ENCODE measurements at places on chromosomes 11 and 22.

GRCh38 chr11:1511937-1512496 is 25.4 kb upstream of the MOB2 start:
- no peak for DNase-seq

DNA sequence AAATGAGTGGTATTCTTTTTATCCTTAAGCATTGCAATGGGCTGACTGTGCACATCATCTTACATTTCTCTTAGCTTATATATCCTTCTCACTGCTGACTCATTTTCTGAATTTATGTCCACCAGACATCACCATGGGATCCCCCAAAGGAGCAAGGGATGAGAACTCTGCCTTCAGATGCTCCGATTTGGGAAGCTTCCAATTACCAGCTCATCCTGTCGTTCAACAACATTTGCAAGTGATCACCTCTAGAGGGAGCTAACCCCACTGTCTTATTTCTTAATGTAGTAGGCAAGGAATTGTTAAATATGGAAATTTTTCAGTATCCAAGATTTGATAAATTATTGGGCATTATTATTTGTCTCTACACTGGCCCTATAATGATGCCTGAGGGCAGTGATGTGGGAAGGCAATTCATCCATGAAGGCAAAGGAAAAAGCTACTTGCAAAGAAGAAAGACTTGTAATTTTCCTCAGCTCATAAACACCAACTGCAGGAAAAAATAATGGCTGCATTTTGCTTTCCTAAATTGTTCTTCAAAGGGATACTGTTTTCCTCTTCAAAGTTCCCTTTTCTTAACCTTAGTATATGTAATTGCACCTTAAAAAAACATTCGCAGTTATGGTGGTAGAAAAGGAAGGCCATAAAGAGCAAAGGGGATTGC is 102.4 kb upstream of the FSHB start:
- DNase-seq = no peak

DNA sequence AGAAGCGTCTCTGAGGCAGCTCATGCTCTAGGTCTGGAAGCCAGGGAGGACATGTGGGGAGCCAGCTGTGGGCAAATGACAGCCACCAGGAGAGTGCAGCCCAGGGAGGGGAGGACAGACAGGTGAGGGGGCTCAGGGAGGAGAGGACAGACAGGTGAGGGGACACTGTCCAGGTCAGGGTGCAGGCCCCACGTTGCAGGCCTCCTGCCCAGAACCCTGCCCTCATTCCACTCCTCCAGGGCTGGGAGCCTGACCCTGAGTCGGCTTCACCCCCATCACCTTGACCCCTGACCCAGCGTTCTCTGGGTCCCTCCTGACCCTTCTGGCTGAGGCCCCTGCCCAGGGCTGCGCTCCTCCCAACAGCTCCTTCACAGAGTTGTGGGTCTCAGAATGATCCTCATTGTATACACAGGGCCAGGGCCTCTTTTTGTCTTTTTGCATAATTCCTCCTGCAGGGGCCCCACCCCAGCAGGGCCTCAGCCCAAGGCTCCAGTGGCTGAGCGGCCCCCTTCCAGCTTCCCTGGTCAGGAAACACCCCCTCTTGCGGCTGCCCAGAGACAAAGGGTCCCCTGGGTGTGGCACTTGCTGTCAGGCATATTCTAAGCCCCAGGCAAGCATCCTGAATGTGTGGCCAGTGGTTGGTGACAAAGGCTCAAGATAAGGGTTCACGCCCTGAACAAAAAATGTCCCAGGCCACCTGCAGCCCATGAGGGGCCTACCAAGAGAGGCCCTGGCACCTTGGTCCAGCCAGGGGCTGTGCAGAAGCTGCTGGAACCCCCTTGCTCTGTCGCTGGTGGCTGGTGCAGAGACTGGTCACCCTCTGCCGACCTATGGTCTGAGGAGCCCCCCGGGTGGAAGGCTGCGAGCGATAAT is 853.0 kb downstream of the BRD1 start:
- no peak for DNase-seq

DNA sequence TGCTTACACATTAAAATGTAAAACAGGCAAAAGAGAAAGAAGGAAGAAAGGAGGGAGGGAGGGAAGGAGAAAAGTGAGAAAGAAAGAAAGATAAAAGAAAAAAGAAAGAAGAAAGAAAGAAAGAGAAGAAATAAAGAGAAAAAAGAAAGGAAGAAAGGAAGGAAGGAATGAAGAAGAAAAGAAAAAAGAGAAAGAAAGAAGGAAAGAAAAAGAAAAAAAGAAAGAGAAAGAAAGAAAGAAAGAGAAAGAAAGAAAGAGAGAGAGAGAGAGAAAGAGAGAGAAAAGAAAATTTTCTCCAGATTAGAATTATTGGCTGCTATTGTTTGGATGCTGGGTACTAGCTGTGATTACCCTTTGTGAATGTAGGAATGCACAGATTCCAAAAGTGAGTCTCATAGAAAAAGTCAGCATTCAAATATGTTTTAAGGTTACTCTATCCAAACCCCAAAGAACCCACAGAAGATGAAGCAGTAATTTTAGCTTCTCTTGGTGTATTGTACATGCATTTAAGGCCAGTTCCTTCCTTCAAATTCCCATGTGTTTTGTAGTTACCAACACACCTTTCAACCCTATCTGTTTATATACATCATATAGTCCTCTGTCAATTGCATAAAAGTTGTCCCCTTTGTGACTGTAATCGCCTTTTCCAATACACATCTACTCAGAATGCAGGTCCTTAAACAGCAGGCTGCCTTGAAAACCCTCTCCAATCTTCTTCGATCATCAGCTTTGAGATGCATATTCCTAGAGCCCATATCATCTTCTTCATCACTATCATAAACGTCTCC is 789 bp upstream of the FAM111A start:
- no peak for DNase-seq

- DNase-seq = peak; percentile 35
Measured at GRCh38 chr11:76380159-76380976, 564 bp downstream of the THAP12 start.

DNA sequence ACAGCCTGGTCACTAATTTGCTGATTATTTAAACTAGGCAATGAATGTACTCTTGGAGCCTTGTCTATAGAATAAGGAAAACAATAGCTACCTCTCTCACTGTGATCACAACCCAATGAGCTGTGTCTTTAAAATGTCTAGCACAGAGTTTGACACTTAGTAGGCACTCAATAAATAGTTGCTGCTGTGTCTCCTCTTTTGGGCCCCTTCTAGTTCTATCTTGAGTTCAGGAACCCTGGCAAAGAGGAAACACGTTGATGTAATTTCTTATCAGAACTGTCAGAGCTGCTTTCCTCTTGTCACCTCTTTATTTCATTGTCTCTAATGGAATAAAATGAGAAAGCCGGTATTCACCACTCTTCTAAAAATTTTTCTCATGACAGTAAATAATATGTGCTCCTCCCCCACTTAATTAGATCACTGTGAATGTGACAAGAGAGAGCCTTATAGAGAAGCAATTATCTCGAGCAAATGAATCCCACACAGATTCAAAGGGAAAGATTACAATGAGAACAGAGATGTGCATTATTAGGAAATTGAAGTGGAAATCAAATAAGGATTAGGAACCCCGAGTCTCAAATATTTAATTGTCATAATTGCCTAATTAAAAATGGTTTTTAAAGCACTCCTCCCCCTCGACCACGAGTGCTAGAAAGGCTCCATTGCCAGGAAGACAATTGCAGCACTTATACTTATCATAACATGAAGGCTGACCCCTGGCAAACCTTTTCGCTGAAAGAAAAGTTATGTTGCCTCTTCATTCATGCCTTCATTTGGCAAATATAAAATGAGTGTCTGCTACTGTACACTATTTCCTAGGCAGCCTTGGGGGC is 175.0 kb upstream of the BDNF start:
- DNase-seq = no peak

DNA sequence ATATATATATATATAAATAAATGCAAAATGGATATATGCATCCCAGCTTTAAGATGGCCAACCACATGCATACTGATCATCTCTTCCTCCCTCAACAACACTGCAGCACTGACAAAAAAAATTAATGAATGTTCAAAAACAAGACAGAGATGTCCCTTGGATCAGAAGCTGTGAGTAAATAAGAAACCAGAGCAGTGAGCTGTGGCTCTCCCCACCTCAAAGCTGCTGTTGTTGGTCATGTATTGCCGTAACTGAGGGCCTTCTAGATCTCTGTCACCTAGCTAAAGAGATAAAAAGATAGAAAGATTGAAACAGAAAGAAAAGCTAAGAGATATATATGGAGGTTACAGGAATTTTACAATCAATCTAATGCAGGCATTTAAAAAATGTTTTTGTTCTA is 15.5 kb upstream of the TMEM135 start:
- no peak for DNase-seq

- no peak for DNase-seq
Measured at GRCh38 chr11:86444981-86445380, 70.3 kb downstream of the CCDC81 start.

- no peak for DNase-seq
Measured at GRCh38 chr11:20050551-20051333, 109.5 kb downstream of the DBX1 start.

GRCh38 chr11:122976734-122977469 is 4.7 kb downstream of the BSX start:
- no peak for DNase-seq

GRCh38 chr11:69910519-69911309 is 91.5 kb upstream of the FGF3 start:
- DNase-seq = no peak

GRCh38 chr22:49162841-49163240 is 664.8 kb downstream of the BRD1 start:
- DNase-seq = no peak

GRCh38 chr11:124889191-124890091 is 8.2 kb downstream of the ROBO4 start:
- DNase-seq = no peak

DNA sequence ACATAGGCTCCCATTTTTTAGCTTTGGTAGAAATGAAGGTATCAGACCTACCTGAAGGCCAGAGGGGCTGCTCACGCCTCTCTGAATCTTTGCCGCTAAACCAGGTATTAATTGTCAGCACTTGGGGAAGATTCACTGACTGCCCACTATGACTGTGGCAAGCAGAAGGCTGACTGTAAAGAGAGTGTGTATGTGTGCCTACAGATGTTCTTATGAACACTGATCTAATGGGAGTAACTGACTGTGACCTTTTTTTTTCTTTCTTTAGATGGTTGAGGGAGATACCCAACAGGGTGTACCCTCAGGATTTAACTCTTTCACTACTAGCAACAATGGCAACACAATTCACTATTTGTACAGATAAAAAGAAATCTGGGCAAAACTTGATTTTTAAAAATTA is at the start of gene RAG2:
Gene RAG2, minus strand, starts transcription at position 186 of the 400 bp plus-strand sequence. CDS start 4,068 bp downstream, outside the sequence.
- no peak for DNase-seq

DNA sequence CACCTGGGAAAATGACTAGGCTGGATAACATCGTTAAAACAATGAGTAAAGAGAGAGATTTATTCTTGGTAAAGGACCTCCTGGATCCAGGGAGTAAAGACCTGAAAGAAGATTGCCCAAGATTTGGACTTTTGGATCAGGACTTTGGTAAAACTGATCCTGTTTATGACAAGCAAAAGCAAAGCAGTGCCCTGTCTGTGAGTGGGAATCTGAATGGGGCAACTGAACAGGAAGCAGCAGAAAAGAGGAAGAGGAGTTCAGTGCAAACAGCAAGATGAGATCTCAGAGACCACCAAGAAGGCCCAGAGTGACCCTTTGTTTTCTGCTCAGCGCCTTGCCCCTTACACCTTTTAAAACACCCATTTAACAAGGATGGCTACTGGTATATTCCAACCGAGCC is 122.0 kb downstream of the VPREB1 start:
- DNase-seq = no peak

DNA sequence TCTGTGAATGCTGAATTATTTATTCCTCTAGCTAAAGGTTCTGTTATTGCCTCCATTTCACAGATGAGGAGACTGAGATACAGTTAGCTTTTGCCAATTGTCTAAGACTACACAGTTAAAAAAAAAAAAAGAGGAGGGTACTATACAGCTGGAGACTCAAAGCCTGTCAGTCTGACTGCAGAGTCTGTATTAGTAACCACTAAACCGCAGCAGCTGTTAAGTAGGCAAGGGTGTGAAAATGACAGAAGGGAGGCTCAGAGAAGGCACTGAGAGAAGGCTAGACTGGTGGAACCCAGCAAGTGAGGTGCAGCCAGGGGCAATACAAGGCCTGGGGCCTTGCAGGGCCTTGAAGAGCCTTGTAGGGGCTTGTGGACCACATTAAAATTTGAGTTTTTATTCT is 181.2 kb downstream of the CSNK2A3 start:
- DNase-seq = peak; percentile 4

- DNase-seq = no peak
Measured at GRCh38 chr11:108852701-108853100, 187.8 kb downstream of the DDX10 start.

DNA sequence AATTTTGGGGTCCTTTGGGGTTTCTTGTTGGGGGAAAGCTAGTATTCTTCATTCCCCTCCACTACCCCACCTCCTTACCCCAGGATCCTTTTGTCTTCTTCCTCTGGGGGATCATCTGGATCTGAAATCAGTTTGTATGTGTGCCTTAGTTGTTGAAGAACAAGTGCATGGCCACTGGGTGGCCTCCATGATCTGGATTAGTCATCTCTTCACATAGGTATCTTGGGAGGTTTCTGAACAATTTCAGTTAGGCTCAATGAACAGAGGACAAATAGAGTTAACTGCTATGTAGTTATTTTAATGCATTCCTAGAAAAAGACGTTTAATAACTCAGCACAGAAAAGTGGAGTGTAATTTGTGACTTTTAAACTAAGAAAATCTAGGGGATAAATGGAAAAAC is 7.1 kb upstream of the VWA5A start:
- no peak for DNase-seq

GRCh38 chr11:108135845-108136544 is 14.6 kb downstream of the ACAT1 start:
- DNase-seq = no peak

GRCh38 chr22:42548597-42549330 is 5.0 kb upstream of the SERHL2 start:
- DNase-seq = no peak

- no peak for DNase-seq
Measured at GRCh38 chr11:119873761-119874421, 144.9 kb upstream of the NECTIN1 start.

DNA sequence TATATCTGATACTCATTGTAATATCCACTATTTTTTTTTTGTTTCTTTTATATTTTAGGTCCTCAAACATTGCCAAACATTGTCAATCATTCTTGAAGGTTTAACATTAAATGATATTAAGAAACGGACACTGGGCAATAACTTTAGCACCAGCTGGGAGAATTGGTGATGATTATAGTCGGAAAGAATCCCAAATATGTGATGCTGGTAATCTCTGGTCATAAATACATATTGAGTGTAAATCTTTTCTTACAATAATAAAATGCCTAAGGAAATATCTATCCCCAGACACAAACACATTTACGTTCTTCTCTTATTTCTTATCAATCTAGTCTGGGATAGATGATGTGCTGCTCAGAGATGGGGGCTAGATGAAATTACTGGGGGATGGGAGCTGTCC is 25.2 kb downstream of the OR51E2 start:
- DNase-seq = no peak

Measured in stimulated activated CD8-positive, alpha-beta memory T cell treated with anti-CD3 and anti-CD28 coated beads, Interleukin-4, amount 100 ng/mL, for 4 hours (primary cell).